ENCODE measurements at places on chromosomes 5 and 9. TPM values are rescaled to one million over a fixed set of nuclear protein-coding genes. Genes with fewer than 3 reads are reported as not detected.

RMND5B gene
- total RNA-seq, result 31.4 TPM

CNTNAP3 gene
- 6.1 TPM for total RNA-seq

KCNN2 gene
- 12.6 TPM for total RNA-seq

C5orf58 gene
- not detected for total RNA-seq

IFNB1 gene
- total RNA-seq, result not detected

STING1 gene
- total RNA-seq, result 123 TPM

- DNase-seq, result no peak
- H3K27ac ChIP-seq, result no peak overlapping the region
- no peak overlapping the region for H3K4me3 ChIP-seq
Observed at GRCh38 chr5:112186401-112186990, 232.6 kb downstream of the EPB41L4A start.

Data from right atrium auricular region (tissue), 2 donors.